ENCODE measurements at places on chromosomes 2 and 18.

- peak; percentile 39 for DNase-seq
Observed at GRCh38 chr2:160493227-160494028, at the start of gene RBMS1. RBMS1 (minus strand) TSS chr2:160493807; CDS start chr2:160493363, 444 bp downstream.

- DNase-seq: peak; percentile 37
Observed at GRCh38 chr18:76823587-76824011, 1.2 kb downstream of the ZNF236 start.

GRCh38 chr2:197891897-197892442 lies 87.6 kb downstream of the PLCL1 start:
- no peak for DNase-seq

GRCh38 chr2:206798000-206798399 lies 32.6 kb downstream of the FASTKD2 start:
- no peak for DNase-seq

DNA sequence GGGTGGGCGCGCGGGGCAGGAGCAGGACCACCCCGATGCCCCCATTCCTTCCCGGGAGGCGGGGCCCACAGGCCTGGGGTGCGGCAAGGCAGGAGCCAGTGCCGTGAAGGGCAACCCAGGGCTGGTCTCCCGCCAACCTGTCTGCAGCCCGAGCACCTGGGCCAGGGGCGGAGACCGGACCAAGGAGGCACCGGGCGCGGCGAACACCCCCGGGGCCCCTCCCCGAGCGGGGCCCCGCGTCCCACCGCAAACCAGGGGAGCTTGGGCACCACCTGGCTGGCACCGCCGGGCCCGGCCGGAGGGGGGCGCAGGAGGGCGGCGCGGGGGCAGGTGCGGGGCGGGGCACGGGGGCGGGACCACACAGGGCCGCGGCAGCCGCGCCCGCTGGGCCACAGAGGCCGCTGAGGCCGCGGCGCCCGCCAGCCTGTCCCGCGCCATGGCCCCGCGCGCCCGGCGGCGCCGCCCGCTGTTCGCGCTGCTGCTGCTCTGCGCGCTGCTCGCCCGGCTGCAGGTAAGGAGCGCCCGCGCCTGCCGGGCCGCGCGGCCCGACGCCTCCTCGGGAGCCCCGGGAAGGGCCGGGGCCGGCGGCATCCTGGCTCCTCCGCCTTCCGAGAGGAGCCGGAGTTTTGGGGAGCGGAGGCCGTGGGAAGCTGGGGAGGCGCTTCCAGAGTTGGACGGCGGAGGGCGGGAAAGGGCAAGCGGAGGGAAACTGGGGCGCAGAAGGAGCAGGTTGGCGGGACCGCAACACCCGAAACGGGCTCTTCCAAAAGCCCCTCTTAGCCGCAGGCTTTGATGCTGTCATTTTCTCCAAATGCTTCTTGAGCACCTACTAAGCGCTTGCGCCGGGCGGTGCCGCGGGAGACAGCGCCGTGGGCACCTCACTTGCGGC lies at the start of gene TNFRSF11A:
TSS of gene TNFRSF11A (plus strand) at position 394 of the 889 bp plus-strand sequence. CDS start at position 437, 43 bp downstream.
- DNase-seq: peak; percentile 80

- DNase-seq: no peak
Observed at GRCh38 chr18:58579561-58580047, 49.3 kb downstream of the ALPK2 start.

- no peak for DNase-seq
Observed at GRCh38 chr2:85536479-85536878, 2.5 kb upstream of the MAT2A start.

GRCh38 chr2:203822240-203822639 lies 45.3 kb upstream of the CTLA4 start:
- DNase-seq: no peak

- no peak for DNase-seq
Observed at GRCh38 chr2:24635181-24635580, 144.1 kb downstream of the NCOA1 start.

DNA sequence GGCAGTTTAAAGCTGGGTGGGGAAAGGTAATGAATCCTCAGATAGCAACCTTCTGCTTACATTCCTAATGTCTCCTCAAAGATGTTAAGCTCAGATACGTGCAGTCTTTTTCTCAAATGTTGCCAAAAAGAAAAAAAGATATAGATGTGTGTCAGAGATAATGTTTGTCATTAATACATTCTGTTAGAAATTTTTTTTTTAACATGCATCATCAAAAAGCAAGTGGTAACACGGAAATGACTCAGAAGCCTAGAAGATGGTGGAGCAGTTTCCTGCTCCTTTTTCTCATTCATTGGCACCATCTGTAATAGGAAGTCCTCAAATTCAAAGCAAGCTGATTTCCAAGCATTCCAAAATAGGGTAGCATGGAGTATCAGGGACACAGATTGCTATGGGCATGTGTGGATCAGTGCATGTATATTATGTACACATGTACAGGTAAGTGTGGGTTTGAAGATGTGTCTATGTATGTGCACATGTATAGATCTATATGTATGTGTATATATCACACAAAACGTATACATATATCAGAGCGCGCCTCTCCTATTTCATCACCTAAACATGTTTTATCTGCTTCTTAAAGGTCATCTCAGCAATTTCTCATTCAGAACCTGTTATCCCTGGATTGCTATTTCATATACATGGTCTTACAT lies 79.9 kb upstream of the ITGB6 start:
- DNase-seq: no peak

DNA sequence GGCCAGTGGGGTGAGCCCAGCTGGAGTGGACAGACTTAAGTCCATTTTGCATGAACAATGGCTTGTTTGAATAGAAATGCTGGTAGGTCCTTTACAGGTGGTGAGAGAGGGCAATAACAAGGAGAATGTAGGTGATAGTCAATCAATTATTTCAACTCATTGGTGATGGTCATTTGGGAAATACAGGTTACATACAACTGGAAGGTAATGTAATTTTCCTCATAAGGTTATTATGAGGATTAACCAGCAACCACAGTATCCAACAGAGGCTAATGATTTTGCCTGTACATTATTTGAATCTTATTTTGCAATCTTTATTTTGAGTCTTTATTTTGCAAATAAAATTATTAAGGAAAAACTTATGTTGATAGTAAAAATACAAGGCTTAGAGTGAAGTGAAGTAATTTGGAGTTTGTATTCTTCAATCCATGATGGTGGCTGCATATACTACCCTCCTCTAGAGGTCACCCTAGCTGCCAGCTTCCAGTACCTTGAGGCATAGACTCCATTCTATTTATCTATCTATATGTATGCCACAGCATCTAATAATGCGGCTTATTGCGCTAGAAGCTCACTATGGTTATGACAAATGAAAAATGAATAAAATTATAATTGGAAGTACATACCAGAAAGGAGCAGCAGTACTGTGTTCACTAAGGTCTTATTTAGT lies 20.5 kb upstream of the HNMT start:
- no peak for DNase-seq

DNA sequence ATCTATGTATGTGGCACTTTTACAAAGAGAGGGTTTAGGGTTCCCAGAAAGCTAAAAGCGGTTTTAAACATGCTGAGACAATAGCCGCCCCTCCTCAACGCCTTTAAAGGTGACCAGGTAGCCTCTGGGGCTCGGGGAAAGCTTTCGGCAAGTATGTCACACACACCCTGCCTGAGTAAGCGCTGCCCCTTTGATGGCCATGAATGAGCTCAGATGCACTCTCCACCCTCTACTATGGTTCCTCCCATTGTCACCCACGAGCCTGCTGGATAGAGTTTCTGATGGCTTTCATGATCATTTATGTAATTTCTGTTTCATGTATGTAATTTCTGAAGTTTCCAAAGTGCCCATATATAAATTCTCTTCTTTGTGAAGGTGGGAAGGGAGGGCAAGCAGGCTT lies 44.1 kb upstream of the GRHL1 start:
- DNase-seq: no peak

DNA sequence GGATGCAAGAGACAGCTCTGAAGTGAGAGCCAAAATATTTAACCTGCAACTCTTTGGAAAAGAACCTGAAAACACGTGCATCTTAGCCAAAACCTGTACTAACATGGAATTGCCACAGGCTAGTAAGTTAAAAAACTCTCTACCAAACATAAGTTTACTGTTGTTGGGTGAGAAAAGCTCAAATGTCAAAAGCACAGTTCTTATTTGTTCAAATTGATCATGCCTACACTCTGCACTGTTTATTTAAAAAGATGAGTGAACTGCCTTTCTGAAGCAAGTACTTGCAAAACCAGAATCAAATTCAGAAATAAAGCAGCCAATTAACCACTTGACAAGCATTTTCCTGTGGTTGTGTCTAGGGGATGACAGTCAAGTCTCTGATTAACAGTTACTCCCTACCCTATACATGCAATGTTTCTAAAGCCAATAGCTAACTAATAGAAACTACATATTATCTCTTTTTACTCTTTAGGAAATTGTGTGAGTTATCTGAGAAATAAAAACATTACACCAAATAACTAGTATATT lies 5.6 kb downstream of the IKZF2 start:
- DNase-seq: no peak

GRCh38 chr2:128361376-128362131 lies 42.9 kb upstream of the HS6ST1 start:
- DNase-seq: no peak

- no peak for DNase-seq
Observed at GRCh38 chr18:44149706-44150105, 531.0 kb upstream of the SETBP1 start.

DNA sequence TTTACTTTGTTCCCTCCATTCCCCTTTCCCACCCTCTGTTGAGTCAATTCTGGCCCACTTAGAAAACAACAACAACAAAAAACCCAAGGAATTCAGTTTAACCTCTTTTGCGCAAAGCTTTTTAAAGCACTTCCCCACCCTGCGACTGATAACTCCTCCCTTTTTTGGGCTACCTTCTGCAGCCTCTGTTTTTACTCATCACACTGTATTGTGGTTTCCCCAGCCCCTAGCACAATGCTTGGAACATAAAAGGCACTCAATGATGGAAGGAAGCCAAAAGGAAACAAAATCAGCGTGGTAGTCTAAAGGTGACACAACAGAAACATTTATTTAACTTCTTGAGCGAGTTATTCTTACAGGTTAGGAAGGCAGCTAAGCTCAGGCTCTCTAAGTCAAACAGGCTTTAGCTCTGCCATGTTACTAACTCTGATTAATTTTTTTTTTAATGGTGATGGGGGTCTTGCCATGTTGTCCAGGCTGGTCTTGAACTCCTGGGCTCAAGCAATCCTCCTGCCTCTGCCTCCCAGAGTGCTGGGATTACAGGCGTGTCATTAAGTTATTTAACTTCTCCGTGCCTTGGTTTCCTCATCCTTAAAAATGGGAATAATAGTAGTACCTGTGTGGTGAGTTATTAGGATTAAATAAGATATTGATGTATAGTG lies 1.3 kb downstream of the CEP68 start:
- no peak for DNase-seq

GRCh38 chr2:71962911-71963694 lies 184.6 kb downstream of the CYP26B1 start:
- no peak for DNase-seq

- no peak for DNase-seq
Observed at GRCh38 chr18:9740071-9740470, 32.0 kb downstream of the RAB31 start.

GRCh38 chr2:127044977-127045661 lies 61.8 kb downstream of the BIN1 start:
- DNase-seq: no peak

GRCh38 chr18:9066817-9067306 lies 35.6 kb upstream of the NDUFV2 start:
- no peak for DNase-seq

GRCh38 chr2:240205348-240205747 lies 64.9 kb upstream of the OTOS start:
- no peak for DNase-seq

- peak; percentile 32 for DNase-seq
Observed at GRCh38 chr18:48742706-48743475, 204.1 kb downstream of the CTIF start.

GRCh38 chr2:146458585-146458984 lies 1386.2 kb upstream of the ACVR2A start:
- no peak for DNase-seq

DNA sequence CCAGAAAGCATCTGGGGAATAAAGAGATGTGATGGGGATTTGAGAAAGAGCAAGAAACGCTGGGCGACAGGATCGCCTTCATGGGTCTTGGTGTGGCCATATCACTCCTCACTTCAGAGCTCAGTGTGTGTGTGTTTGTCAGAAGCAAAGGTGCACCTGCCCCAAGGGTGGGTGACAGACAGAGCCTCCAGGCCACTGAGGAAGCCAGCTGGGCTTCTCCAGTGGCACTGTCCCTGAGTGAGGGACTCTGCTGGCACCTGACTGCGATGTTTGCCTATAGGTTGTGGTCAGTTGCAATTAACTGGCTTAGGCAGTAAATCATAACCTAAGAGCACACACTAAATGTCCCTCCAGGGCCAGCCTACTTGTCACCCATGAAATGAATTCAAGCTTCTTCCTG lies 23.5 kb upstream of the GNAL start:
- DNase-seq: no peak

DNA sequence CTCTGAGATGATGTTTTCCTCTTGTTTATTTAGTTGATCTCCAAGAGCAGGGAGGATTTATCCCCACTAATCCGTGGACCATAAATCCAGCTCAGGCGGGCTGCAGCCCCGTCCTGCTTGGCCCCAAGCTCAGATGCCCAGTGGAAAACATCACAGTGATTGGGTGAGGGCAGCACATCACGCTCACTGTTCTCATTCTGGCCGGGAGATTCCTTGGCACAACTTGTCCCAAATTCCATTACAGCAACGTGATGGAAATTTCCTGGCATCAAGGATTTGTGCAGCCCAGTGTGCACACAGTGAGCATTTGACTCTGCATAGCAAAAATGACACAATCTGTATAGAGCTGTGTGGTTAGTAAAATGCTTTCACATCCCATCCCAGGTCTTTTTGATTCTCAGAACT lies 96.8 kb downstream of the VAPA start:
- DNase-seq: peak; percentile 45

GRCh38 chr2:154898269-154898668 lies 199.8 kb downstream of the KCNJ3 start:
- no peak for DNase-seq

- no peak for DNase-seq
Observed at GRCh38 chr2:51103205-51103604, 71.3 kb upstream of the NRXN1 start.

GRCh38 chr2:218221000-218221399 lies 4.0 kb downstream of the ARPC2 start:
- no peak for DNase-seq

DNA sequence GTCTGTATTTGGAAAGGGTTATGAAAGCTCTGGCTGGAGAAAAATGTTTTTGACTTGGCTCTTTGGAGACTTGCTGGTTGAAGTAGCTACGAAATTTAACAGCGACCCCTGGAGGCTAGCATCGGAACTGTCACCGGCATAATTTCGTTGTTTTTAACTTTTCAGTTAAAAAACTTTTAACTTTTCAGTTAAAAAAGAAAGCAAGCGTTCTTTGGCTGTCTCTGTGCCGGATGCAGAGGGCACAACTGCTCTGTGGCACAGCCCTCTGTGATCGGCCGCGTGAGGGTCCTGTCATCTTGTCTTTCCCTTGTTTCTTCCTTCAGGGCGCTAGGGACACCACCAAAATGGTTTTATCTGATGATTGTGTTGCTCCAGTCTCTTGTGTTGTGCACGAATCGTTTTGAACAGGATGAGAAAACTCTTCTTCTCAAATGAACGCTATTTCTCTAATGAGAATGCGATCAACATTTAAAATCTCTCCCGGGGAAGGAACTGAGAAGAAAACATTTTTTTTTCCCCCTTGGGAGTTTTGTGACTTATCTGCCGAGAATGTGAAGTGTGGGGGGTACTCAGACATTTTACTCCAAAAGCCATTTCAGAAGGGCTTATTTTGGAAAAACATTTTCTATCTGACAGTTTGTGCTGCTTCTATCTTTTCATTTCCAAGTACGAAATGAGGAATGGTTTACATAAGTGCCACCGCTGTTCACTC lies 57.1 kb downstream of the ADCYAP1 start:
- DNase-seq: peak; percentile 25

GRCh38 chr2:68018727-68019126 lies 44.1 kb downstream of the C1D start:
- no peak for DNase-seq

Data from colonic mucosa (tissue), 4 donors.